ENCODE measurements at places on chromosomes 6 and 20. TPM values are rescaled to one million over a fixed set of nuclear protein-coding genes. Genes with fewer than 3 reads are reported as not detected.

The MAS1 gene
- total RNA-seq = not detected

The SLCO4A1 gene
- total RNA-seq = 18.5 TPM

The C6orf132 gene
- total RNA-seq = 67.6 TPM

The TUBB2B gene
- 18.5 TPM for total RNA-seq

The CLVS2 gene
- 0.92 TPM for total RNA-seq

The PARD6B gene
- total RNA-seq = 16.8 TPM

The LIN28B gene
- total RNA-seq = not detected

The RIPOR3 gene
- total RNA-seq = 5.8 TPM

The GPR6 gene
- not detected for total RNA-seq

The TRDN gene
- total RNA-seq = 0.51 TPM

The CUTA gene
- 146 TPM for total RNA-seq

The MEI4 gene
- total RNA-seq = not detected

The LY6G6D gene
- not detected for total RNA-seq

The LHFPL5 gene
- 0.19 TPM for total RNA-seq

The RNF144B gene
- total RNA-seq = 5.9 TPM

The DHX35 gene
- total RNA-seq = 14.8 TPM

The PHACTR1 gene
- total RNA-seq = 4.7 TPM

The EDN1 gene
- 26.5 TPM for total RNA-seq

The LGSN gene
- total RNA-seq = 0.09 TPM
